NCI-H2107 (cell line): ENCODE measurements at places on chromosomes 1 and 21.

- DNase-seq, result no peak
Measured at GRCh38 chr1:65469126-65469888, 48.8 kb downstream of the LEPR start.

GRCh38 chr1:219189952-219190351, 16.3 kb downstream of the LYPLAL1 start:
- no peak for DNase-seq

DNA sequence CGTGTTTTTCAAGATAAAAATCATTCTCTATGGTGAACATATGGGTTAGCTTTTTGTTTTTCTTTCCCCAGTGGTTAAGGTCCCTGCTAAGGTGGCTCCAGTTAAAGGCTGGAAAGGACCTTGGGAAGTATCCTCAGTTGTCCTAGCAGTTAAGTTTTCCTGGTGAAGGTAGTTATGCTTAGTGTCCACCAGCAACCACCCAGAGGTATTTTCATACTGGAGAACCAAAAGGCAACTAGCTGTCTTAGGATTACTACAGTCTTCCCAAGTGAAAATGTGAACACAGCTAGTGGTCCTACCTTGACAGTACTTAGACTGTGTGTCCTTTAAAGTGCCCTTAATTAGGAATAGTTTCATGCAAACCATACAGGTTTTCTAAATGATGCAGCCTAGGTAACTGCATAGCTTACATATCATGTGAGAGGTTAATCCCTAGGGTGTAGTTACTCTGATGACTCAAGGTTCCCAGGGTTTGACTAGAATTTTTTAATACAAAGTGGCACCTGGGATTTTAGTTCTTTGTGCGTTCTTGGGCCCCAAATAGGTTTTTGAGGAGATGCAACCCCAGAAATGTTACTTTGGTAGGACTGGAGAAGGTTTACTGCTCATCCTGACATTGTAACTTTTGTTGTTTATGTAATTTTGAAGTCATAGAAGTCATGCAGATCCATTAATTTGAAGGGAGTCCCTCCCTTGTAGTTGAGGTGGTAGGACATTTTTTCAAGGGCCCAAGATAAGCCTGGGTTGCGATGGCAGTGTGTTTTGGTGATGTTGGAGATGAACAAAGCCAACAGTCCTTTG, 36.5 kb downstream of the YY1AP1 start:
- peak; percentile 32 for DNase-seq

DNA sequence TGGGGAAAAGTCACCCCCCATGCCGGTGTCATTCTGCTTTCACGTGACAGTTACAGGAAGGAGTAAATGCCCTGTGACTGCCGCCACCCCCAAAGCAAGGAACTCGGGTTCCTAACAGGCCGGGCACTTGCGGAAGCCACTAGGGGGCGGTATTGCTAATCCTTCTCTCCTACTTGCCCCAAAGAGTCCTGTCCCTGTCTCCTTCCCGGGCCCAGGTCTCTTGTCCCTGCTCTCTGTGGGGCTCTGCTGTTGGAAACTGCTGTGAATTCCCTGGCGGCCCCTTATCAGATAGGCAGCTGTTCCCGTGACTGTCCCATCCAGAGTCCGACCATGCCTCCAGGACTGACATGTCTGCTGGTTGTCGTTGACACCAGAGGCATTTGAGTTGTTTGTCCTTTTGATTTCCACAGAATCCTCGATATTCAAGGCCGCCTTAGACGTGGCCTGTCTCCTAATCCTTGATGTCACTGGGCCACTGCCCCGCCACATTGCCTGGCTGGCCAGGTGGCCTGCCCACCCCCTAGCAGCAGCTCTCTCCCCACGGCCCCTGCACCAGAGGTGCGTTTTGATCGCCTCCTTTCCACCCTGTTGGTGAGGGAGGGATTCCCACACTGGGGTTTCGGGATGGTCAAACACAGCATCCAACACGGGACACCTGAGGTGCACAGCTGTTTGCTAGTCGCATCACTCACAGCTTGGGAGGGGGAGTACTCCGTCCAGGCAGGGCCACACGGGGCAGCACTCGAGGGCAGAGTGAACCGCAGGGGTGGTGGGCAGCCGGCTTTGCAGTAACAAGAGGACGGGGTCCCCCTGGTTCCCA, 37.3 kb downstream of the CHAF1B start:
- DNase-seq, result peak; percentile 6

- DNase-seq, result no peak
Measured at GRCh38 chr1:167723707-167724323, 2.0 kb downstream of the MPZL1 start.

GRCh38 chr1:202848191-202848542, 37.4 kb downstream of the PCAT6 start:
- DNase-seq, result no peak
